ENCODE measurements at places on chromosomes 13 and 19.

DNA sequence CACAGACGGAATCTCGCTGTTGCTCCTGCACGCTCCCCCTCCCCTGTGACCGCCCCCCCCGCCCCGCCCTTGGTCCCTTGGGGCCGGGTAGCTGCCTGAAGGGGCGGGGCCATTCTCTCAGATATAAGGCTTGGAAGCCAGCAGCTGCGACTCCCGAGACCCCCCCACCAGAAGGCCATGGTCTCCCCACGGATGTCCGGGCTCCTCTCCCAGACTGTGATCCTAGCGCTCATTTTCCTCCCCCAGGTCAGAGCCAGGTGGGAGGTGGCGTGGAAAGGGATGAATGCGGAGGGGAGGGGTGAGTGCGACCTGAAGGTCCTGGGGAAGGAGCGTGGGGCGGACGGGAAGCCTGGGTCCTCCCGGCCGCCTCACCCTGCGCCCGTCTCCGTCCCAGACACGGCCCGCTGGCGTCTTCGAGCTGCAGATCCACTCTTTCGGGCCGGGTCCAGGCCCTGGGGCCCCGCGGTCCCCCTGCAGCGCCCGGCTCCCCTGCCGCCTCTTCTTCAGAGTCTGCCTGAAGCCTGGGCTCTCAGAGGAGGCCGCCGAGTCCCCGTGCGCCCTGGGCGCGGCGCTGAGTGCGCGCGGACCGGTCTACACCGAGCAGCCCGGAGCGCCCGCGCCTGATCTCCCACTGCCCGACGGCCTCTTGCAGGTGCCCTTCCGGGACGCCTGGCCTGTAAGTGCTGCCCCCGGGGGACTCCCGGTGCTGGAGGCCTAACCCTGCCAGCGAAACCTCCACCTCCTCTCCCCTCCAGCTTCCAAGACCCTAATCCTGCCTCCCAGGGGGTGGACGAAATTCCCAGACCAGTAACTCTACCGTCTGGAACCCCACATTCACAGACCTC, at the start of gene DLL3:
TSS of gene DLL3 (plus strand) at position 150 of the 845 bp plus-strand sequence. CDS start at position 178, 28 bp downstream.
- DNase-seq: no peak

DNA sequence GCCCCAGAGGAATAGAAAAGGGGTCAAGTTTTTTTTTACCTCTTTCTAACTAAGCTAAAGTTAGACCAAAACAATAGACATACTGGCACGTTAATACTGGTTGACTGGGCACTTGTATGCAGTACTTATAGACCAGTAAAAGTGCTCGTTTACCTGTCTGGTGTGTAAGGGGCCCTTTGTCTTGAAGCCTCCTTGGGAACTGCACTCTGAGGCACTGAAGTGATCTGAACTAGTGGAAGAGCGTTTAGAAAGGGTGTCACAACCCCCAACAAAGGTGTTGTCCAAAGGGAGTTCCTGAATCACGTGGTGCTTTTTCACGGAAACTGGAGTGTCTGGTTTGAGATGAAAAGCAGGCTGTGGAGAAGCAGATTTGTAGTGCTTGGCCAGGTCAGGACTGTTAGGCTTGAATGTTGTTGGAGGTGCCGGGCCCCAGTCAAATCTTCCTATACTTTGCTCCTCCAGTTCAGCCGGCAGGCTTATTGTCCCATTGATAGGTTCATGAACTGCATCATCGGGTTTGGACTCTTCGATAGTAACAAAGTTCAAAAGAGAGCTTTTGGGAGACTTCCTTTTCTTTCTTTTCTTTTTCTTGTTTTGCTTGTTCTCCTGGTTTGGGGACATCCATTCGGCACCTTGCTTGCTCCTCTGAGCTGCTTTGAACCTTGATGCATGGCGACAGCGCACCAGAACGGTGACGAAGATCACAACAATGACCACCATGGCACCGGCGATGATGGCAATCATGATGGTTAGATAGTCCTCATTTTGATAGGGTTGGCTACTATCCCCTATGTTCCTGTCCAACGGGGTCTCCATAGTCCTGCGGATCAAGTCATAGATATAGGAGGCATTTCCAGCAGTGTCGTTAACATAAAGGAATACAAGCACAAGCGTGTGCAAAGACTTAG, 4.6 kb downstream of the PCDH9 start:
- no peak for DNase-seq

- peak; percentile 50 for DNase-seq
These were observed 169.7 kb downstream of the KLF5 start for GRCh38 chr13:73228546-73228945.

- DNase-seq: no peak
These were observed 145.8 kb downstream of the KCNRG start for GRCh38 chr13:50161052-50161451.

- no peak for DNase-seq
These were observed 23.6 kb upstream of the CCDC124 start for GRCh38 chr19:17909003-17909732.

DNA sequence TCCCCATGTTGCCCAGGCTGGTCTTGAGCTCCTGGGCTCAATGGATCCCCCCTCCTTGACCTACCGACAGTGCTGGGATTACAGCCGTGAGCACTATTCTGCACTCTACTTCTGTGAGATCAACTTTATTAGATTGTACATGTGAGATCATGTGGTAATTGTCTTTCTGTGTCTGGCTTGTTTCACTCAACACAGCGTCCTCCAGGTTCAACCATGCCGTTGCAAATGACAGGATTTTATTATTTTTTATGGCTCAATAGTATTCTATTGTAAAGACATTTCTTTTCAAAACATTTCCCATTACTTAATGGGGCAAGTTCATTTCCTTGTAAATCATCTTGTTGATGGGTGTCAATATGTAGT, 1.5 kb upstream of the OBI1 start:
- DNase-seq: no peak

DNA sequence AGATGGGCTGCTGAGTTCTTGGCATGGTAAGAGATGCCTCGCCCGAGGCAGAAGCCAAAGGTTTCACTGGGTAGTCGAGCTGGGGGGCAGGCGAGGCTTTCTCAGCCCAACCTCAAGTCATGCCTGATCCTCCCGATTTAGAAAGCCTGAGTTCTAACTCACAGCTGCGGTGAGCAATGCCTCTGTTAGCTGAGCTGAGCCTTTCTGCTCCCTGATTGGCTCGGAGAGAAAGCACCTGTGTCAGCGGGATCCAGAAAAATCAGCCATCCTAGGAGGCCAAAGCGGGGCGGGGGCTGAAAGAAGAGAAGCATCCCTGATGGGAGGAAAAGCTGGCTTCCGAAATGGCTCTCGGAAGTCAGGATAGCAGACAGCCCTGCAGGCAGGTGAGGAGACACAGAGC, 44.7 kb downstream of the CACNA1A start:
- no peak for DNase-seq

DNA sequence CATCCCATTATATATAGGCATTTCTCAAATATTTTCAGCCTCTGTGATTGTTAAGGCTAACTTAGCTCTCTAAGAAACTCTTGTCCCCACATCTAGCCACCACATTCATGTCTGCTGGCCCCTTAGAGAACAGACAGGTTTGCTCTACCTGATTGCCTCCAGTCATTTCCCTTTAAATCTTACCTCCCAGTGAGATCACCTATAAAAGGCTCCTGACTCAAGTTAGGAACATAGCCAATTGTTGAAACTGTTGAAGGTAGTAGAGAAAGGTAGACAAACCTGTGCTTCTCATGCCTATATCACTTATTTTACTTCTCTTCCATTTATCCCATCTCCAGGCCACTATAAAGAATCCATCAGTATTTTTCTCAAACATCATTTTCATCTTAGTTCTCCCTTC, 771.4 kb downstream of the DIAPH3 start:
- DNase-seq: no peak

- peak; percentile 99 for DNase-seq
These were observed at the start of gene DMWD for GRCh38 chr19:45792470-45793177. Gene DMWD, minus strand, starts transcription at chr19:45792845. Its CDS starts 89 bp downstream, at chr19:45792756.

GRCh38 chr19:45768655-45768983, 433 bp downstream of the SIX5 start:
- DNase-seq: peak; percentile 16

GRCh38 chr19:34482380-34483250, 1.1 kb downstream of the WTIP start:
- DNase-seq: no peak

GRCh38 chr19:42606660-42607351, 12.1 kb upstream of the CEACAM8 start:
- DNase-seq: peak; percentile 48

- DNase-seq: no peak
These were observed 20.5 kb downstream of the EDNRB start for GRCh38 chr13:77898097-77898496.

- no peak for DNase-seq
These were observed 14.2 kb upstream of the ZNF91 start for GRCh38 chr19:23409392-23410048.

DNA sequence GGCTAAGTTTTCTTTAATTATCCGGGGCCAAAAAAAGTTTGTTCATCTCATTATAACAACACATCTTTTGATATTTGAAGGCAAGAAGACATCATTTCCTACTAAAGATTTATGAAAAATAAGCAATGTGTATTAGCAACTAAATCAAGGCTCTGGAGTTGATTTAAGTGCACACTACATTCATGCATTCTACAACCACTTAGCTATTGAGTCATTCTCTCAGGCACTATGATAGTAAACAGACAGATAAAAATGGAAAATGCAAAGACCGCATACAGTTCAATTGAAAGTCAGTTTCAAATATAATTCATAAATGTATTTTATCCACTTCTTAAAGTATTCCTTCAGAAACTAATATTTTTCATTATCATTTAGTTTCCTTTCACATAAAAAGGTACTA, 1395.2 kb downstream of the PCDH9 start:
- no peak for DNase-seq

DNA sequence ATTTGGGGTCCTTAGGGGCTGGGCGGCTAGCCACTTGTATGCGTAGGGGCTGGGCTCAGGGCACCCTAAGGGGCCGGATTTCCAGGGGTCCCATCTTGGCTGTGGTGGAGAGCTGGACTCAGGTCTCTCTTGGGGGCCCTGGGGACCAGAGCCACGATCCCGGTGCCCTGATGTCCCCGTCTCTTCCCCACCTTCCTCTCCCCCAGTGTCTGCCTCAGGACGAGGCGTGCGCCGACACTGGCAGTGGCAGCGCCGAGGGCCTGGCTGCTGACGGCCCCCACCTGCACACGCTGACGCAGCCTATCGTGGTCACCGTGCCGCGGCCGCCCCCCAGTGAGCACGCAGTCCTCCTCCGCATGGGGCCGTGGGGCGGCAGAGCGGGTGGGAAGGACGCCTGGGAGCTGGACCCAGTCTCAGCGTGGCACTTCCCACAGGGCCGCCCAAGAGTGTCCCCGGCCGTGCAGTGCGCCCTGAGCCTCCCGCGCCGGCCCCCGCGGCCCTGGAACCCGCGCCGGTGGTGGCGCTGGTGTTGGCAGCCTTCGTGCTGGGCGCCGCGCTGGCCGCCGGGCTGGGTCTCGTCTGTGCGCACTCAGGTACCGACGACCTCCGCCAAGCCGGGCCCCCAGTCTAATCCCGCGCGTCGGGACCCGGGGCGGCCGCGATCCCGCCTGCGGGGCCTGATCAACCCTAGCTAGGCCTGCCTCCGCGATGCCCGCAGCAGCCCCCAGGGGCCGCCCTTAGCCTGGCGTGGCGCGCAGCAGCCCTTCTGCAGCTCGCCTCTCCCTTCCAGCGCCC, 2.7 kb upstream of the SNAPC2 start:
- DNase-seq: peak; percentile 62

- DNase-seq: no peak
These were observed 598.1 kb downstream of the DCT start for GRCh38 chr13:93881411-93881810.

DNA sequence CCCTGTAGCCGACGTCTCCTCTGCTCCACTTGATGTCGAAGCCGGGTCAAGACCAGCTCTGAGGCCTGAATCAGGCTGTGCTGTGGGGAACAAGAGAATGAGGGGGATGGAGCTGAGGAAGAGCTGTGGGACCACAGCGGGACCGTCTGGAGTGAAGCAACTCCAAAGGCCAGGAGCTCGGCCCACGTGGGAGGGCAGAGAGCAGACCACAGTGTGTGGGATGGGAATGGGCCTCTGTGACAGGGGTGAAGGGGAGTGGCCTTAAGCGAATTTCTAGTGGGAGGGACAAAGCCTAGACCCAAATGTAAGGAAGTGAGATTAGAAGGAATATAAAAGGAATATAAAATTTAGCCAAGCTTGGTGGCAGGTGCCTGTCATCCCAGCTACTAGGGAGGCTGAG, 3.8 kb upstream of the SLC8A2 start:
- DNase-seq: no peak

DNA sequence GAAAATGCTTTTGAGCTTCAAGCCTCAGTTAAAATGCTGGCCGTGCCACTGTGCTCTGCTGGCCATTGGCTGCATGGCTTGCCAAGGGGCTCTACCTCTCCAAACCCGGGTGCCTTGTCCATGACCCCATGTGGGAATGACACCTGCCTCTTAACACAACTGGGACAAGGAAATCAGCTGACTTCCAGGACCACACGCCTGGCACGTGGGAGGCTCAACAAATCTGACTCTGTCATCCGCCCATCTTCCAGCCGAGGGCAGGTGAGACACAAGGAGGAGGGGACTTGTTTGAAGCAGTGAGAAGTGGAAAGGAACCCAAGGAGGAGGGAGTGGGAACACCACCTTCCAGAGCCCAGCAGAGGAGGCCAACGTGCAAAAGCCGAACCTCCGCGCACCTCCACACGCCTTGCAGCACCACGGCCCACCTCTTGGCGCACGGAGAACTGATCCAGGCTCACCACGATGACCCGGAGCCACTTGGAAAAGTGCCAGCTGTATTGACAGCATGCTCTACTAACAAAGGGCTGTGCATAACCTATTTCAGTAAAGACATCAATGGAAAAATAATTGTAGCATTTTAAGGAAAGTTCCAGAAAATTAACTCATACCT, 38.3 kb downstream of the COL4A1 start:
- DNase-seq: no peak

DNA sequence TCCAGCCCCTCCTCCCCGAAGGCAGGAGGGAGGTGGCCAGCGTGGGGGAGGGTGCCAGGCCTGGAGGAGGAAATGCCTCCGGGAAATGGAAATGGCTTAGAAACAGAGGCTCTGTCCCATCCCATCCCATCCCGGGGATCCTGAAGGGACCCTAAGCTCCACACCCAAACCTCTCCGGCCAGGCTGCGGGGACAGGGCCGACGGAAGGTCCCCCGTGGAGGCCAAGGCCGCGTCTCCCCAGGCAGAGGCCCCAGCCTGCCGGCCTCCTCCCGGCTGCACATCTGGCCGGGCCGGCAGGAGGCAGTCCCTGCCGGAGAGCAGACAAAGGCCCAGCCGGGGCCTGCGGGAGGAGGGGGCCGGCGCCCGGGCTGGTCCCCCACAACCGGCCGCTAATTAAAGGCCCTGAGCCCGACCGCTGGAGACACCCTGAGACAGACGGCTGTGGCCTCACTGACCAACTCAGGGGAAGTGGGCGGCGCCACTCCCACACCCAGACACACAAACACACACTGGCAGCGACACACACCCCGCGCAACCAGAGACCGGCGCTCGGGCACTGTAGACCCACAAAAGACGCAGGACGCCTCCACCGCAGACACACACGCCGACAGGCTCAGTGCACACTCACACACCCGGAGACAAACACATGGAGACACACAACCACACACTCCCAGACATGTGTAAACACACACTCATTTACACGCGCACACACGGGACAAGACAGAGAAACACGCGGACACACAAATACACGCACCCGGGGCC, 1.1 kb downstream of the ADAMTS10 start:
- DNase-seq: no peak

GRCh38 chr13:40697711-40698110, 31.3 kb upstream of the FOXO1 start:
- DNase-seq: no peak
